ENCODE measurements at places on chromosomes 1 and 21.

DNA sequence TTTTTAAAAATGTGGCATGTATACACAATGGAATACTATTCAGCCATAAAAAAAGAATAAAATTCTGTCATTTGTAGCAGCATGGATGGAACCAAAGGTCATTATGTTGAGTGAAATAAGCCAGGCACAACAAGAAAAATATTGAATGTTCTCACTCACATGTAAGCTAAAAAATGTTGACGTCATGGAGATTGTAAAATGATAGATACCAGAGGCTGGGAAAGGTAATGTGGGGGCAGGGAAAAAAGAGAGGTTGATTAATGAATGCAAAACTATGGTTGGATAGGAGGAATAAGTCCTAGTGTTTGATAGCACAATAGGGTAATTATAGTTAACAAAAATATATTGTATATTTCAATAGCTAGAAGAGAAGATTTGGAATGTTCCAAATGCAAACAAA, 89.1 kb upstream of the SLC35F3 start:
- no peak for DNase-seq

GRCh38 chr1:37493336-37494098, 19.1 kb downstream of the ZC3H12A start:
- no peak for DNase-seq

DNA sequence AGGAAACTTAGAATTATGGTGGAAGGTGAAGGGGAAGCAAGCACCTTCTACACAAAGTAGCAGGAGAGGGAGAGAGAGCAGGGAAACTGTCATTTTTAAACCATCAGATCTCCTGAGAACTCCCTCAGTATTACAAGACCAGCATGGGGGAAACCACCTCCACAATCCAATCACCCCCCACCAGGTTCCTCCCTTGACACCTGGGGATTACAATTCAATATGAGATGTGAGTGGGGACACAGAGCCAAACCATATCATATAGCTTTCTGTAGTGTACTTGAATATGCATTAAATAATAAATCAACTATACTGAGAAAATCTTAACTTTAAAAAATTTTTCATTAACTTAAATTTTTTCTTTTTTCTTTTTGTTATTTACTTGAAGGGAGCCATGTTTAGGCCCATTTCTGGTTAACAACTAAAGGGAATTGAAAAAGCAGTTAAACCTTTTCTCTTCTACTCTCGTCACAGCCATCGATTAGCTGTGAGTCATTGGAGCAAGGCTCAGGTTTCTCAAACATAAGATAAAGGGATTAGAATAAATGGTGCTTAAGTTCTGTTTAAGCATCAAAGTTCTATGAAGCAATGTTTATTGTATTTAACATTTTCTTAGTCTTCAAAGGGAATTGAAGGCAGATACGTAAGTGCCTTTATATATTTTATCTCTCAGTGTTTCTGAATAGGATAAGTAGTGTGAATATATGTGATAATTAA, 72.2 kb upstream of the DPT start:
- DNase-seq = no peak

- DNase-seq = no peak
Observed at GRCh38 chr1:10708757-10709156, 87.7 kb downstream of the CASZ1 start.

GRCh38 chr1:192580351-192580962, 4.9 kb downstream of the RGS1 start:
- peak; percentile 63 for DNase-seq

GRCh38 chr1:119816407-119816806, 5.1 kb upstream of the REG4 start:
- peak; percentile 79 for DNase-seq

- peak; percentile 75 for DNase-seq
Observed at GRCh38 chr1:164651351-164651951, 92.5 kb downstream of the PBX1 start.

DNA sequence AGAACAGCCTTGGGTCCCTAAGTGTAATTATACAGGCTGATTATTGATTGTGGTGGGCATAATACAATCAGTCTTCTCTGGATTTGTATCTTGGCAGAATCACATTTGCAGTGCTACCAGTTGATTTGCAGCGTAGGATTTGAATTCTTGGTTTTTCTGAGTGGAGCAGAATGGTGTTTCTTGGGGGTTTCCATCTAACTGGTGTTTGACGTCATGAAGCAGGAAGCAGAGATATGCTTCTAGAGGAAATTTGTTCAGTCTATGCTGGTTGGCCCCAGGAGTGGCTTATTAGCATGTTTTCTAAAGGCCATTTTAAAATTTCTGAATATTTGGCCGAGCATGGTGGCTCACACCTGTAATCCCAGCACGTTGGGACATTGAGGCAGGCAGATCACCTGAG, 3.4 kb downstream of the CTTNBP2NL start:
- no peak for DNase-seq

GRCh38 chr21:45747802-45748445, 104.4 kb downstream of the PCBP3 start:
- no peak for DNase-seq

DNA sequence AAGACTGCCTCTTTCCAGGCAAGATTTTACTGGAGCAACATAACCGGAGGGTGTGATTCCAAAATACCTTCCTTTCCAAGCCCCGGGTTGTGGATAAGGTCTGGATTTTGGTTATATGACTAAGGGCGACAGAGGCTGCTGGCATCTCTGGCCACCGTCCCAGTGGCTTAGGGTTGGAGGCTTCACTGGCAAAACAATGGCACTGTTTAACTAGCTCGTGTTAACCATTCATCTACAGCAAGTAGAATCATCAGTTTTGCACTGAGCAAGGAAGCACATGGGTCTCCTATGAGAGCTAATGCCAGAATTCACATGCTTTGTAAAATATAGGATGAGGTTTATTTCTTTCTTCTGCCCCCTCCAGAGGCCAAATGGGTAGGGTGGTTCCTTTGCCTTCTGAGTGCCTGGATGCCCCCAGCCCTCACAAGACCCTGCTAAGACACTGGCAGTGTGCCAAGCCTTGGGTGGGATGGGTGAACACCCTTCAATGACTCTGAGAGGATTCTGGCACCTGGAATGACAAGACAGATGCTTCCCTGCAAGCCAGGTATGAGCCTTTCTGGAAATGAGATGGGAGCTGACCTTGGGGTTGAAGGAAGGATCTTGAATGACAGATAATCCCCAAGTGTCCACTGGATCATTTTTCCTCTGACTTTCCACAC, 36.8 kb downstream of the DHCR24 start:
- DNase-seq = no peak

DNA sequence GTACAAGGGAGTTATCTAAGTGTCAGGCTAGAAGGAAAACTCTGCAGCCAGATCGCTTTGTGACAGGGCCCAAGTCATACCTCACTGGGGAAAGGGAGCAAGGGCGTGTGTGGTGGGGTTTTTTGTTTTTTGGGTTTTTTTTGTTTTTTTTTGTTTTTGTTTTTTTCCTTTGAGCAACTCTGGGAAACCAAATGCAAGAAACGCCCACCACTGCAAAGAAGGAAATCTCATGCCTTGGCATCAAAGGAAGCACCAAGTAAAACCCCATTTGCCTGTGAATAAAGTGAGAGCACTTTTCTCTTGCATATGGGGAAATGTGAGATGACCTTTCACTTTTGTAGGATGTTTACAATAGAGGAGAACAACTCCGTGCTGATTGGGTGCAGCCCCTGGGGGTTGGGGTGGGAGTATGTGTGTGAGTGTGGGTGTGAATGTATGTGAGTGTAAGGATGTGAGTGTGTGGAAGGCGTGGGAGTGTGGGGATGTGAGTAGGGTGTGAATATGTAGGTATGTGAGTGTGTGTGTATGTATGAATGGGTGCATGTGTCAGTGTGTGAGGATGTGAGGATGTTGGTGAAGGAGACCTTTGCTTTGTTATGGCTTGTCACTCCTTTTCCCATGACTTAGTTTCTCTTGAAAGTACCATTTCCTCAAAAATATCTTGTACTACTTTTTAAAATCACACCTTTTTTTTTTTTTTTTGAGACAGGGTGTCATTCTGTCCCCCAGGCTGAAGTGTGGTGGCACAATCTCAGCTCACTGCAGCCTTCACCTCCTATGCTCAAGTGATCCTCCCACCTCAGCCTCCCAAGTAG, 34.6 kb downstream of the IL12RB2 start:
- DNase-seq = no peak

DNA sequence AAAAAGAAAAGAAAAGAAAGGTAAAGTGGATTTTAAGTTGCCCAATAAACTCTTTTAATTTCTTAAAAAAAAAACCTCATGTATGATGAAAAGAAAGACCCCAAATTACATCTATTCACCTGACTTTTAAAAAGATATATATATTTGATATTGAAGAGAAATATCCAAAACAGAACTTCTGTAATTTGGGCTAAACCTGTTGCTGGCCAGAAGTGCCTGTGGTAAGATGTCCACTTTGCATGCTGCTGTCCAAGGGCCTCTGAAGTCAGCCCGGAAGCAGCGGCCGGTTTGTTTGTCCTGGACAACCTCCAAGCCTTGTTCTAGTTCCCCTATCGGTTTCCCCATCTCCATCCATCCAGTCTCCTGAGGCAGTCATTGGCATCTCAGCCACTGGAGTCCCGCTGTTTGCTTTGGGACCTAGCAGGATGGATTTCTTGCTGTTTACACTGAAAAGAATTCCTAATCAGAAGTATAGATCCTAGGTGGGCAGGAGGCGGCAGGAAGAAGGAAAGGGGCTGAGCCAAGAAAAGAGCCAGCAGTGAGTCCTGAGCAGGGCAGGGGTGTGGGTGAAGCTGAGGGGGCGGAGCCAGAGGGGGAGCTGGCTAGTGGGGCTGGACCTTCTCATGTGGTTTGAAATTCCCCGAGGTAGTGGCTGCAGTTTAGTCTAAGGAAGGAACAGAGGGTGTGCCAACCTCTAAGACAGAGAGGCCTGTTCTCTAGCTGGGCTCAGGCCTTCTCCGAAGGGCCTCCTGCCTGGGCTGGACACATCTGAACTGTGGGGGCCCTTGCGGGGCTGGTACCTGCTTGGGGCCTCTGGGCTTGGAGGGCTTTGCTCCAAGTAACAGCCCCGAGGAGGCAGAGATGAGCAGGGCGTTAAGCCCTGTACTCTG, 3.3 kb downstream of the NCMAP start:
- peak; percentile 39 for DNase-seq

GRCh38 chr1:94961582-94961981, 34.7 kb upstream of the CNN3 start:
- no peak for DNase-seq

DNA sequence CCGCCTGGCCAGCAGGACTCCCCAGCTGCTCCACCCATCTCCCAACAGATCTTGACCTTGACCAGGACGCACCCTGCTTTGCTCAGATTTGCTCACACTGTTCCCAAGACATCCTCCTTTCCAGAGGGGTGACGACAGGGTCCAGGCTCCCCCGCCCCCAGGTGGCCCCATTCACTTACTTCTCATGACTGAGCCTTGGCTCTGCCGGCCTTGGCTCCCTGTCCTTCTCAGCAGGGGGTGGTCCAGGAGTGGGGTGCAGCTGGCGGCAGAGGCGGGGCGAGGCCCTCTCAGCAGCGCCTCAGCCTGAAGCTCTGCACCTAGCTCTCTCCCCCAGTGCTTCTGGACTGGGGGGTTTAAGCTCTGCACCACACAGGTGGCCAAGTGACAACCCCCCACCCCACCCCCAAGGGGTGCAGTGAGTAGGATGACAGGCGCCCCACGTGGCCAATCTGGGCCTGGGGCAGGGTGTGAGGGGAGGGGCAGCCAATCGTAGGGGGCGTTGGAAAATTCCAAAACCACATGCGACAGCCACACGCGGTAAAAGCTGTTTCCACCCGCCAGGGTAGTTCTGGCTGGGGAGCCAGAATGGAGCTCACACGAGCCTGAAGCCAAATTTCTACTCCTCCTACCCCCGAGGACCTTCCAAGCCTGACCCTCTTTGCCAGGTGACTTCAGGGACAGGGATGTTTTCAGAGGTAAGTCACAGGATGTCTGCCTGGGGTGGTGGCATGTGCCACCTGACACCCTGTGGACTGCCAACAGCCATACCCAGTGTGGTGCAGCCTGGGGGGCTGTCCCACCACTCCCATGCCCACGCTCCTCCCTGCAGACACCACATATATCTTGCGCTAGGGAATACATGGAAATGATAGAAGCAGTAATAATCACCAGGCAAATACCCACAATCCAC, 5.6 kb downstream of the RORC start:
- no peak for DNase-seq

- no peak for DNase-seq
Observed at GRCh38 chr1:6053206-6053546, 7.5 kb downstream of the KCNAB2 start.

DNA sequence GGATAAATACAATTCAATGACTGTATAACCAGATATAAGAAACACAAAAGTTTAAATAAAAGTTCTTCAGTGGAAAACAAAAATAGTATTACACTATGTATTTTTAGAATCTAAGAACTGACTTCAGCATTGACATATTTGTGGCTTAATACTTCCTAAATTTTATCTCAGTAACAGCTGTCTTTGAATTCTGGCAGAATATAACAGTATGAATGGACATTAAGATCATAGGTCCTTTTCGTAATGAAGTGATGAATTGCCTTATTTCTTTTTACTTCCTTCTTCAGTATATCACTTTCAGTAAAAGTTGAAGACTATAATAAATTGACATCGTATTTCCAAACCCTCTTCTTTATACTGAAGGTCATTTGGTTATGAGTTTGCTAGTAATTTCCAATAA, 1030.0 kb downstream of the MRPL39 start:
- DNase-seq = no peak

GRCh38 chr1:77081834-77082233, 137.4 kb downstream of the PIGK start:
- DNase-seq = no peak

GRCh38 chr1:224815647-224816046, 113.8 kb upstream of the DNAH14 start:
- DNase-seq = no peak

GRCh38 chr1:5622412-5622811, 369.8 kb downstream of the NPHP4 start:
- no peak for DNase-seq

DNA sequence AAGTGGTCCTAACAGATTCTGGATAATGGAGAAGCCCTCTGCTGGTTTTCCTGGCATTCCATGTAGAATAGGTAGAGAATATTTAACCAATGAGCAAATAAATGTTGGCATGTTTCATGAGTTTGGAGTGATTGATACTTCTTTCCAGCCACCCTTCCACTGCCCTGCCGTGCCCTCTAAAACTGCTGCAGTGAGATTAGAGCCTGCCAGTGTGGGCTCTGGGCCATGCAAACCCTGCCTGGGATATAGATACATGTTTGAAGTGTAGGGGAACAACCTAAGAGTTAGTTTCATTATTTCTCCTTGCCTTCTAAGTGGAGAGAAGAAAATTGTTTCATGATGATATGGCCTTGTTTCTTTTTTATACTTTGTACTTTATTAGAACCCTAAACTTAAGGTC, 10.4 kb downstream of the UBE2Q1 start:
- no peak for DNase-seq

DNA sequence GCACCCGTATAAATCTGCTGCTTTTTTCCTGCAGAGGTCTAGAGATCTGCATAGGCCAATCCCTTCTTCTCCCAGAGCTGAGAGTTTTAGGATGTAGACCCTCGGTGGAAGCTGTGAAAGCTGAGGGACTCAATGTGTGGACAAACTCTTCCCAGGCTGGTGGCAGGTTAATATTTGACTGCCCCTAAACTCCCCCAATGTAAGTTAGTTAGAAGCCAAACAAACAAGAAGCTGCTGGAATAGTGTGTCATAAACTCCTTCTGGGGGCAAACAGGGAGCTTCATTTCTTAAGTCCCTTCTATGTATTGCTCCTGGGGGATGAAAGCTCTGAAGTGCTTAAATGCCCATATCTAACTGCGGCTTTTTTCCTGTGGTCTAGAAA, 72.3 kb downstream of the SCMH1 start:
- DNase-seq = no peak

GRCh38 chr1:168345939-168346338, 65.3 kb downstream of the TBX19 start:
- DNase-seq = no peak

Data from fibroblast of villous mesenchyme (primary cell).